ENCODE measurements at places on chromosomes 3 and 15. TPM values are rescaled to one million over a fixed set of nuclear protein-coding genes. Genes with fewer than 3 reads are reported as not detected.

The RTP3 gene
- not detected for total RNA-seq

The PLSCR2 gene
- total RNA-seq: not detected

The LINGO1 gene
- not detected for total RNA-seq

The SLC25A36 gene
- 49.2 TPM for total RNA-seq

The SRP14 gene
- total RNA-seq: 131 TPM

The LCTL gene
- not detected for total RNA-seq
